ENCODE measurements at places on chromosomes 6 and 20. TPM values are rescaled to one million over a fixed set of nuclear protein-coding genes. Genes with fewer than 3 reads are reported as not detected.

Gene RBM24
- not detected for total RNA-seq

DNA sequence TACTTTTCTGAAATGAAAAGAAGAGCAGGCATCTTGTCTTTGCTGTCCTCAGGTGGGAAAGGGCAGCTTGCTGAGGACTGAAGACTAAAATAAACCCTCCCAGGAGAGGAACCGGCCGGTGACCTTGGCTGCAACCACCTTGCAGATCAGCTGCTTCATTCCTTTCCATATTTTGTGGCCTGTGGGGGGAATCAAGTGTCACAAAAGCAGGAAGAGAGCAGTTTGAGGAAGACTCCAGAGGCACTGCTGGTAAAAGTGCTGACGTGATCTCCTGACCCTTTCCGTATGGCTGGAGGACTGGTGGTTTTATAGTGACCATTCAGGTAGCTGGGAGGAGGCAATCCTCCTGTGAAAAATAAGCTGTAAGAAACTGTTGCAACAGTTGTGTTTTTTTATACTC is 157.0 kb downstream of the PLCB4 start:
- no peak overlapping the region for H3K27ac ChIP-seq
- no peak for DNase-seq
- no peaks in the 10 kb centered on the region for H3K4me1 ChIP-seq
- H3K4me3 ChIP-seq: no peak overlapping the region

GRCh38 chr6:25042536-25042935 is 106.8 kb upstream of the RIPOR2 start:
- H3K27ac ChIP-seq: peak overlapping the region; percentile 90
- no peak for DNase-seq
- peak overlapping the region; percentile 89 for H3K4me3 ChIP-seq
- peaks cover 7% of the 10 kb centered on the region for H3K36me3 ChIP-seq
- H3K27me3 ChIP-seq: no peaks in the 10 kb centered on the region
- peaks cover 48% of the 10 kb centered on the region for H3K4me1 ChIP-seq

DNA sequence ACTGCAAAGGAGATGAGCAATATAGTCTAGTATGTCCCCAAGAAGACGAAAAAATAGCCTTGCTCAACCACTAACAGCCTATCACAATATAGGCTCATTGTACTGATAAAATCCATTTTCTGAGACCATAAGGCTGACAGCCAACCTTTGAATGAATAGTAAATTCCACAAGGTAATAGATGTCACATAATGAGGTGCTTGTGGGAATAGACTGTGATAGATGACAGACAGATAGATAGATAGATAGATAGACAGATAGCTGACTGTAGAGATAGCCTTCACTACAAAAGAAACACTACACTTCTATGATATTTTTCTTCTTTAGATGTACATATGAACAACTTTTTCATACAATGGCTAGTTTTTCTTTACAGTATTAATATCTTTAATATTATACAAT is 760.3 kb upstream of the NRSN1 start:
- H3K4me3 ChIP-seq: no peak overlapping the region
- H3K36me3 ChIP-seq: no peaks in the 10 kb centered on the region
- DNase-seq: no peak
- H3K27me3 ChIP-seq: peaks cover 3% of the 10 kb centered on the region

GRCh38 chr20:59042151-59042795 is at the start of gene PRELID3B:
Gene PRELID3B (minus strand): TSS chr20:59042786. CDS start chr20:59042730, 56 bp downstream.
- H3K27ac ChIP-seq: peak within 1 kb of the TSS; percentile 95
- peaks cover 43% of the 10 kb centered on the region for H3K4me1 ChIP-seq
- H3K36me3 ChIP-seq: peaks cover 34% of the 10 kb centered on the region

All from activated naive CD8-positive, alpha-beta T cell treated with anti-CD3 and anti-CD28 coated beads for 36 hours (primary cell).